Muscle of leg (tissue), 16 donors: ENCODE measurements at places on chromosomes 11 and 22. TPM values are rescaled to one million over a fixed set of nuclear protein-coding genes. Genes with fewer than 3 reads are reported as not detected.

Gene LGALS12
- 0.18 TPM for total RNA-seq

GRCh38 chr11:121131656-121132055, 30.6 kb downstream of the TECTA start:
- peak; percentile 24 for DNase-seq

Gene FZD4
- total RNA-seq = 40.5 TPM

Gene SYCE3
- not detected for total RNA-seq

Gene DHCR7
- 5.7 TPM for total RNA-seq

DNA sequence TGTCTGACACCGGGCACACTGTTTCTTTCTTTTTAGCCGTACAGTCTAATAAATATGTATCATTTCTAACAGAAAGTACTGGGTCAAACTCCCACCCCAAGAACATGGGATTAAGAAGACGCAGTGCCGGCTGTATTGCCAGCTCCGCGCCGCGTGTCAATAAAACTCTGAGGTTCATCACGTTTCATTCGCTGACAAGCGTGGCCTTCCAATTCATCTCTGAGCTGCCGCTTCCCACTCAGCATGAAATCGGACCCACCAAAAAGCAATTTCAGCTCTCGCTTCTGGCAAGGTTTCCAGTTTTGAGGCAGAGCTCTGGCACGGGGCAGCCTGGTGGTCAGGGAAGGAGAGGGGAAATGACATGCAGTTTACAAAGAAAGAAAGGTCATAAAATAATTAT, 819.8 kb downstream of the OPCML start:
- DNase-seq = peak; percentile 7

DNA sequence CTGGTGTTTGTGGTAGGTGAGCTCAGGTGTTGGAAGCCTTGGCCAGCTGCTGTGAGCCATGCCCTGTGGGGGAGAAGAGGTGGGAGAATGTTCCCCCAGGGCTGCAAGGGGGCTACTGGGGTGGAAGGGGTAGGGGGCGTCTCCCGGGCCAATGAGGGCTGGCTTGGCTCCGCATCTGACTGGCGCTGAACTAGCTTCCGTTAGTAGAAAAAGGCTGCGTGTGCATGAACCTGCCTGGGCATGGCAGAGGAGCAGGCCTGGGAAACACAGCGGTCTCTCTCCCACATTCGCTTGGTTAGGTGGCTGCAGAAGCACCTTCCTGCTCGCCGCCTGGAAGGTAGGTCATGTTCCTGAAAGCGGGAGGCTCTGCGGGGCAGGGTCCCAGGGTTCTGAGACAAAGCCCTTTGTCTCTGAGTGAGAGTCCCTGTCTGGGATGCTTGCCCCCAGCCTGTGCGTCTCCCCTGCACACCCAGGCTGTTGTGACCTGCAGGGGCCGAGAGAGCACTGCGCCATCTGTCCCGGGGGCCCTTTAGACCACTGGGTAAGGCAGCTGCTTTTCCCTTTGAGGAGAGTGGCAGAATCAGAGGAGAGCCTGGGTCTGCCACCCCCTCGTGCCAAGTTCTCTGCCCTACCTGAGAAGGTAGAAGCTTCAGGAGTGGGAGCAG, 178.8 kb downstream of the ST3GAL4 start:
- no peak for DNase-seq
